Activated CD8-positive, alpha-beta memory T cell treated with anti-CD3 and anti-CD28 coated beads for 48 hours (primary cell): ENCODE measurements at places on chromosomes 16 and 17.
A peak's percentile ranks its signal among the peaks of the same experiment; 100 is the strongest.

GRCh38 chr17:38890410-38890746 is 20.5 kb downstream of the LASP1 start:
- no peak for DNase-seq

DNA sequence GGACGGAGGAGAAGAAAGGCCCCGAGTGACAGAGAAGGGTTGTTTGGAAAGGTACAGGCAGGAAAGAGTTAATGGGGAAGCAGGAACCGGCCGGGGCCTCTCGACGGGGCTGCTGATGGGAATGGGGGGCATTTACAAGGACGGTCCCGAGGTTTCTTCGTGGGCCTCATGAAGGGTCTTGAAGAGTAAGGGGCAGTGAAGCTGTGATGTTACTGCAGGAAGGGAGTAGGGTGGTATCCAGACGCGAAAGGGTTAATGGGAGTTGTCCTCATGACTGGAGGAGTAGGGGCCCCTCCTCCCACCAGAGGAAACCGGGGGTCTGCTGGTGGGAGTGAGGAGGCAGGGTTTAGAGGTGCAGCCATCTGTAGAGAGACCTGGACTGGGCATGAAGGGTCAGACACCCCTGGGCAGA is 481 bp downstream of the PDK2 start:
- DNase-seq, result no peak

GRCh38 chr17:66764506-66764905 is 70.4 kb upstream of the CACNG5 start:
- no peak for DNase-seq

- no peak for DNase-seq
Observed at GRCh38 chr16:66578651-66579531, at the start of gene CMTM2. TSS of gene CMTM2 (plus strand) at chr16:66579463. CDS start at chr16:66579608, 145 bp downstream.

DNA sequence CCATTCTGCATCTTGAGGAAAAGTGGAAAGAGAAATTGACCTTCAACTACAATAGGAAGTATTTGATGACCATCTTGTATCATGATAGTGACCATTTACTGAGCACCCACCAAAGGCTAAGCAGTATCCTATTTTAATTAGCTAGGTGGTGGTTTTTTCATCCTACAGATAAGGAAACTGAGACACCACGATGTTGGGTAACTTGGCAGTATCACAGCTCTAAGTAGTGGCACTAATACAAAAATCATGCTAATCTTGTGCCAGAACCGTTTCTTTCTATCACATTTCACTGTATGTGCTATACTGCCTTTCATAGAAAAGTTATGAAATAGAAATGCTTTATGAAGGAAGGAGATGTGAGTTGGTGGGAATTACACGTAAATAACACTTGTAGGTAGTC is 2.3 kb downstream of the EVI2B start:
- no peak for DNase-seq

- no peak for DNase-seq
Observed at GRCh38 chr16:25691519-25692091, at the start of gene HS3ST4. TSS of gene HS3ST4 (plus strand) at chr16:25691959.

DNA sequence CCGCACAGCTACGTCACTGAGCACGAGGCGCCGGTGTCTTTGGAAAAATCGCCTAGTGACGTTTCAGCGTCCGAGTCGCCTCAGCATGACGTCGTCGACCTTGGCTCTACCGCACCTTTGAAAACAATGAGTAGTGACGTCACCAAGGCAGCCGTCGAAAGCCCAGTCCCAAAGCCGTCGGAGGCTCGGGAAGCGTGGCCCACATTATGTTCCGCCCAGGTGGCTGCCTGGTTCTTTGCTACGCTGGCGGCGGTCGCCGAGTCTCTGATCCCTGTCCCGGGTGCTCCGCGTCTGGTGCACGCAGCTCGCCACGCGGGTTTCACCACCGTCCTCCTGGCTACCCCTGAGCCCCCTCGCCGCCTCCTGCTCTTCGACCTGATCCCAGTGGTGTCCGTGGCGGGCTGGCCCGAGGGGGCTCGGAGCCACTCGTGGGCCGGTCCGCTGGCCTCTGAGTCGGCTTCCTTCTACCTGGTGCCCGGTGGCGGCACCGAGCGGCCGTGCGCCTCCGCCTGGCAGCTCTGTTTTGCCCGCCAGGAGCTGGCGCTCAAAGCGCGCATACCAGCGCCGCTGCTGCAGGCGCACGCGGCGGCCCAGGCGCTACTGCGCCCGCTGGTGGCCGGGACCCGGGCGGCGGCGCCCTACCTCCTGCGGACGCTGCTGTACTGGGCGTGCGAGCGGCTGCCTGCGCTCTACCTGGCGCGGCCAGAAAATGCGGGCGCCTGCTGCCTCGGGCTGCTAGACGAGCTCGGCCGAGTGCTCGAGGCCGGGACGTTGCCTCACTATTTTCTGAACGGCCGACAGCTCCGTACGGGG is 1.5 kb downstream of the TMEM102 start:
- DNase-seq, result no peak

DNA sequence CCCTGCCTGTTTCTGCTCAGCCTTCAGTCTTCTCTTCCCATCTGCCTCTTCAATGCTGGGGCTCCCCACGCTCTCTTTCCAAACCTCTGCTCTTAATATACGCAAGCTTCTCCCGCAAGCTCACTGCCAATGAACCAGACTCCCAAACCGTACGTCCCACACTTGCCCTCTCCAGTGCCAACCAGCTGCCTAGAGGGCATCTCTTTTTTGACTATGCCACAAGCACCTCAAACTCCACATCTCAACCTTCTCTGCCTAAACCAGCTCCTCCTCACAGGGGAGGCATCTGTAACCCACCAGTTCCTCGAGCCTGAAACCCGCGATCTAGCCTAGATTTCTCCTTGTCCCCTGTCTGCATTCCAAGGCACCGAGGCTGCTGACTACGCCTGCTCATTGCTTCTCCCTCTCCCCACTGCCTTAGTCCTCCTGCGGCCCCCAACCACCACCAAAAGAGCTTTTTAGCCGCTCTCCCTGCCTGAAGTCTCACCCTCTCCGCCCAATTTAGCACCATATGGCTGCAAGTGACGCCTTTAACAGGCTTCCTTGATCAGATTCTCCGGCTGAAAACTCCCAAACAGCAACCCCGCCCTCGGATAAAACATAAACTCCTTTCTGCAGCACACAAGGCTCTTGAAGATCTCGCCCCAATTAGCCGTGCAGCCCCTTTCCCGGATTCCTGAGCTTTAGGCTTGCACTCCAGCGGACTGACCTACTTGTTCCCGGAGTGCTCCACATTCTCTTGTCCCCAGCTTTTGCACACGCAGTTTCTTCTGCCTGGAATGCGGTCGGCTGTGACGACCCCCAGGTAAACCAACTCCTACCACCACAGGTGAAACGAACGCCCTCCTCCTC is 1.5 kb downstream of the GGA2 start:
- DNase-seq, result no peak

- DNase-seq, result no peak
Observed at GRCh38 chr17:7673239-7673638, 14.1 kb downstream of the TP53 start.

- DNase-seq, result no peak
Observed at GRCh38 chr17:27630607-27631410, at the start of gene LGALS9. TSS of gene LGALS9 (plus strand) at chr17:27631188. CDS start at chr17:27631266, 78 bp downstream.

GRCh38 chr16:83952940-83953795 is at the start of gene OSGIN1:
TSS of gene OSGIN1 (plus strand) at chr16:83953240. CDS start at chr16:83957672, 4,432 bp downstream.
- DNase-seq, result peak; percentile 52

DNA sequence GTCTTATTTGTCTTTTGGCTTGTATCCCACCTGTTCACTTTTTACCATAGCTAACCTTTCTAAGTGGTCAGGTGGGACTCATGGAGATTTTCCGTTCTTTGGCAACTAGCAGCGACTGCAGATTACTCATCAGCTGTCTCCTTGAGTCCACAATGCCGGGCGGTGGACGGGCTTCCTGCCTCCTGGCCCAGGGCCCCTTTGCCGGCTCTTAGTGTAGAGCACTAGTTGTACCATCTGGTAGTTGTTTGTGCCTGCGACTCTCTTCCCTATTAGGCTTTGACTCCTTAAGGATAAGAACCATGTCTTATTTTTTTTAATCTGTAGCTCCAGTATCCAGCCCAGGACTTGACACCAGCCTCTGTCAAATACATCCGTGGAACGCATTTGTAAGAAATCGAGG is 399.9 kb downstream of the WWOX start:
- DNase-seq, result no peak

GRCh38 chr17:1322480-1322879 is 43.0 kb downstream of the TRARG1 start:
- no peak for DNase-seq
